Activated CD4-positive, alpha-beta T cell treated with anti-CD3 and anti-CD28 coated beads, Interleukin-2, amount 50 U/mL, for 48 hours (primary cell): ENCODE measurements at places on chromosomes 4 and X.

GRCh38 chr4:48248559-48248953, 21.1 kb downstream of the TEC start:
- no peak for DNase-seq

- DNase-seq, result no peak
Measured at GRCh38 chrX:100194082-100194775, 215.8 kb downstream of the PCDH19 start.

DNA sequence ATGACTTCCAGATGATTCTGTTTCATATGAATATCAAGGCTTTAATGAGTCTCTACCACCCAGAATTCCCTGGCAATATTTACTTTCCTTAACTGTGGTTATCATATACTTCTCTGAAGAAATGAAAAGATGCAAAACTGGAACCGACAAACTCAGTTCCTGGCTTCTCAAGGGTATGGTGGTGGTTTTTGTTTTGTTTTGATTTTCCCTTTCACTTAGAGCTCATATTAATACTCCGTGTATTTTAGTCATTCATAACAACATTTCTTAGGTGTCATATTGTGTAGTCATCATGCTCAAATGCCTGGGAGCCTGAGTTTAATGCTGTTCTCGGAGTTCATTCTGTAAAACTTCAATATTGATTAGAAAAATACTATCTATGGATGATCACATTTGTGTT, 665 bp downstream of the TRPC5OS start:
- DNase-seq, result no peak

GRCh38 chr4:157320092-157320491, 99.6 kb downstream of the GRIA2 start:
- DNase-seq, result no peak

GRCh38 chr4:84151574-84151973, 347.5 kb downstream of the NKX6-1 start:
- no peak for DNase-seq

GRCh38 chrX:1401611-1402430, 9.9 kb upstream of the SLC25A6 start:
- no peak for DNase-seq

DNA sequence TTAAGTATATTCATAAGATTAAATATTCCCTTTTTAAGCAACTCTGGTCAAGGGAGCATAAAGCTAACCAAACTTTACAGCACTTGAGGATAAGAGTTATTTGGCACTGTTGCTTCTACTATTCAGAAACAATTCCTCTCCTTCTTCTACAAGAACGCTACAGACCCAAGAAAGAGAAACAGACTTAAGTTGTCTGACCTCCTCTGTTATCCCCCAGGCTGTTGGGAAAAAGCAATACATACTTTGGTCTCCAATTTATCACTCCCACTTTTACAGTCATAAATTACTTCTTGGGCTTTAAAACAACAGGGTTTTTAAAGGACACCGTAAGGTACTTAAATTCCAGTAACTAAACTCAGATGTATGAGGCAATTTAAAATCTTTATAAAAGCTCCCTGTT, 147.4 kb downstream of the COL25A1 start:
- DNase-seq, result no peak
